ENCODE measurements at places on chromosomes 4 and X. TPM values are rescaled to one million over a fixed set of nuclear protein-coding genes. Genes with fewer than 3 reads are reported as not detected.
A peak's percentile ranks its signal among the peaks of the same experiment; 100 is the strongest.

DNA sequence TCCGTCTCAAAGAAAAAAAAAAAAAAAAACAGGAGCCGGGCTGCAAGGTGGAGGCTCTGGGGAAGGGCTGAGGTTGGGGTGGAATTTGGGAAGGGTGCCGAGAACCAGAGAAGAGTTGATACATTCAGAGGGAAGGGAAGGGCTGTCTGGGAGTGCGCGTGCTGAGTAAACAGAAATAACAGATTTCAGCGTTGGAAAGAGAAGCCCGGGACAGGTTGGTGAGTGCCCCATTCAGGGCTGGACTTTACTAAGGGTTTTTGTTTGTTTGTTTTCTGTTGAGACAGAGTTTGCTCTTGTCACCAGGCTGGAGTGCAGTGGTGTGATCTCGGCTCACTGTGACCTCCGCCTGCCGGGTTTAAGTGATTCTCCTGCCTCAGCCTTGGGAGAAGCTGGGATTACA lies 1.7 kb upstream of the IL3RA start:
- DNase-seq = no peak

Gene VSIG1
- polyA plus RNA-seq = 2.9 TPM

DNA sequence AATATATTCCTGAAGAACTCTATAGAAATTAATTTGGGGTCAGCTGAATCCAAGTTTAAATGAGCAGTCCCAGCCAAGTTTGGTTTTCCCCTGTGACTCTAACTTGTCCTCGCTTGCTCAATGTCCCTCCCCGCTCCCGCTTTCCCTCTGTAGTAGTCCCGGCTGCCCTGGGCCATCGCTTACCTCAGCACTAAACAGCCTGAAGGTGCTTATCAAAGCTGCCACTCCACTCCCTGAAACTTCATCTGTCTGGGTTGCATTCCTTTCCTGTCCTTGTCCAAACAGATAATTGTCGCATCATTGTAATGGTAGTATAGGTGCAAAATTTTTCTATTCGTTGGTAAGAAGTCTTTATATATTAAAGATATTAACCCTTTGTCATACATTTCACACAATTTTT lies 12.8 kb downstream of the SLC25A43 start:
- no peak for DNase-seq

Gene AVPR2
- 0.09 TPM for polyA plus RNA-seq

- DNase-seq = no peak
Measured at GRCh38 chr4:161167539-161167938, 996.3 kb downstream of the FSTL5 start.

Gene TNIP3
- not detected for polyA plus RNA-seq

Gene MAB21L2
- polyA plus RNA-seq = 0.03 TPM

DNA sequence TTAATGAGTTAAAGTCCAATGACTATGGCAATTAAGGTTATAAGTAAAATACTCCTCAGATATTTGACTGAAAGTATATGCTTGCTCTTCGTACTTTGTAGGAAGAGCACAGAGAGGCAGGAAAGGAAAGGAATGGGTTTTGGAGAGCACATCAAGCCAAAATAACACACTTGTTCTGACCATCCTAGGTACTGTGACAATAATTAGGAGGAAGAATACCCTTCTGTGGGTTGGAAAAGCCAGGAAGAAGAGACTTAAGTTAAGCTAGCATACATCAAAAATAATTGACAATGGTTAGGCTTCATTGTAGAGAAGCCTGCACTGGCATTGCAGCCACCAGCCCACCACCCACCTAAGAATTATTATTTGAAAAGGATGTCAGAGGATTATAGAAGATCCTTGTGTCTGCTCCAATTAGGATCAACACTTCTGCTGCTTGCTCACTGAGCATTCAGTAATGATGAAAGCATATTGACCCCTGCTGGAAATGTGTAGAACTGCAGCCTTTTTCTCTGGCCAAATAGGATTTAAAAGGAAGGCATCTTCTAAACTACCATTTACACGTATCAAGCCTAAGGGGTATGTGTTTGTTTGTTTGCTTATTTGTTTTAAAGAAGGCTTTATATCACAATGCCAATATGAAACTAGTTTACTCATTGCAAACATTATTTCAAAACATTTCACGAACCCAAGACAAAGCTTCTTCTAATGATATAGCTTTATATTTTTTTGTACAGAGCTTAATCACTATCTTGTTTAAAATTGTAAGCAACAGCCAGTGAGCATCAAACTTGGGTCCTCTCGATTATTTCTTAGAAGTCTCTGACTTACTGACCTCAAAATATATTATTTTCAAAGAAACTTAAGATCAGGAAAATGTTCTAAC lies 286.2 kb upstream of the TET2 start:
- DNase-seq = peak; percentile 70

GRCh38 chr4:111494971-111495370 lies 650.3 kb upstream of the FAM241A start:
- no peak for DNase-seq

GRCh38 chrX:17977696-17978095 lies 116.6 kb upstream of the RAI2 start:
- DNase-seq = no peak

Gene CT45A5
- polyA plus RNA-seq = not detected

GRCh38 chrX:39591099-39591498 lies 506.7 kb downstream of the BCOR start:
- DNase-seq = no peak

GRCh38 chr4:1544861-1545281 lies 138.6 kb upstream of the NKX1-1 start:
- no peak for DNase-seq

Gene MAOB
- polyA plus RNA-seq = 1.1 TPM

GRCh38 chrX:39196192-39197102 lies 395.2 kb downstream of the MID1IP1 start:
- DNase-seq = no peak

- DNase-seq = no peak
Measured at GRCh38 chr4:40864531-40864930, 114.8 kb downstream of the NSUN7 start.

- DNase-seq = peak; percentile 54
Measured at GRCh38 chr4:142126890-142127497, 490.6 kb downstream of the IL15 start.

DNA sequence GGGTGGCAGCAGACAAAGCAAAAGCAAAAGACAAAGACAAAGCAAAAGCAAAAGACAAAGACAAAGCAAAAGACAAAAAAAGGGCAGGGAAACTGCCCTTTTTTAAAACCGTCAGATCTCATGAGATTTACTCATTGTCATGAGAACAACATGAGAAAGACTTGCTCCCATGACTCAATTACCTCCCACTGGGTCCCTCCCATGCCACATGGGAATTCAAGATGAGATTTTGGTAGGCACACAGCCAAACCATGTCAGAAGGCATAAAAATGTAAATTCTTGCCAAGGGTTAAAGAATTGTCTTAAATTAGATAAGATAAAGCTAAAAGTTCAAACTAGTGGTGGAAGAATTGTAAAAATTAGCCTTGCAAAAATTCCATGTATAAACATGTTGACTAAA lies 419.7 kb downstream of the TRAM1L1 start:
- DNase-seq = no peak

GRCh38 chr4:41815473-41815872 lies 66.9 kb upstream of the PHOX2B start:
- DNase-seq = no peak

GRCh38 chr4:152476796-152477195 lies 59.1 kb downstream of the FBXW7 start:
- no peak for DNase-seq

DNA sequence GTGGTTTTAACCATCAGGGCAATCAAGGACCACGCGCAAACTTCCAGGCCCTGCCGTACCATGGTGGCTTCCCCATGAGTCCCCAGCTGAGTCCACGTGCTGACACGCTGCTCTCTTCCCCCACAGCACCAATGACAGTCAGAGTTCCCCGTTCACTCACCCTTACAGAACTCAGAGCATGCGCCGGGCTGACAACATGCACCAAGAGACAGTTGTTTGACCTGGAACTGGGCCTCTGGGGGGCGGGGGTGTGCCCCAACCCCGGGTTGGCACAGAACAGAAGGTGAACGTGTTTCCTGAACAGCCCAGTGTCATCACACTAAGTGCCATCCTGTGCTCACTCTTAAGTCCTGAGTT lies 29.4 kb downstream of the IRF2 start:
- no peak for DNase-seq

GRCh38 chr4:102678107-102678506 lies 82.7 kb downstream of the MANBA start:
- DNase-seq = no peak

Gene OPHN1
- 1.2 TPM for polyA plus RNA-seq

GRCh38 chr4:6894528-6895498 lies 14.8 kb upstream of the TBC1D14 start:
- DNase-seq = no peak

DNA sequence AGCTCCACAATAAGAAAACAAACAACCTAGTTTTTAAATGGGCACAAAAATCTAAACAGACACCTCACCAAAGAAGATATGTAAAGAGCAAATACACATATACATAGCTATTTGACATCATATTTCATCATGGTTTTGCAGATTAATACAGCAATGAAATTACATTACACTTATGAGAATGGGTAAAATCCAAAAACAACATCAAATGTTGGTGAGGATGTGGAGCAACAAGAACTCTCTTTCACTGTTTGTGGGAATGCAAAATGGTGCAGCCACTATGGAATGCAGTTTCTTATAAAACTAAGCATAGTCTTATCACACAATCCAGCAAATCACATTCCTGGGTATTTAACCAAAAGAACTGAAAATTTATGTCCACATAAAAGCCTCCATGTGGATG lies 25.0 kb downstream of the TLR6 start:
- DNase-seq = no peak

GRCh38 chr4:151603377-151603776 lies 157.4 kb downstream of the GATB start:
- DNase-seq = no peak

DNA sequence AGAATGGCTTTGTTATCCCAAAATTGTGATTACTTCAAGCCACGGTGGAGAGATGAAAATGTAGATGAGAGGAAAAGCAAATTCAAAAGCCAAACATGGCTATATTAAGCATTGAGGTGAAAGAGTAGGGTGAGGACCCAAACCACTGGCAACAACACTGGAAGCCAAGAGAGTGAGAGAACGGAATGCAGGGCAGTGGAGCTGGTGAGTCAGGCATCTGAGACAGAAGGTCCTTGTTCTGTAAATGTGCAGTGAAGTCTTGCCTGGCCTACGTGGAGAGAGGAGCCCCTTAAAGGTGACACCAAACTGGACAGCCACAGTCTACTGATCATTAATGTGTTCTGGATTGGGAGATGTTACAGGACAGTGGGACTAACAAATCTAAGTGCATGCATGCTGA lies 22.8 kb upstream of the SEC24B start:
- no peak for DNase-seq

GRCh38 chrX:78997870-78998558 lies 52.8 kb downstream of the P2RY10 start:
- DNase-seq = no peak

Gene DGAT2L6
- not detected for polyA plus RNA-seq

DNA sequence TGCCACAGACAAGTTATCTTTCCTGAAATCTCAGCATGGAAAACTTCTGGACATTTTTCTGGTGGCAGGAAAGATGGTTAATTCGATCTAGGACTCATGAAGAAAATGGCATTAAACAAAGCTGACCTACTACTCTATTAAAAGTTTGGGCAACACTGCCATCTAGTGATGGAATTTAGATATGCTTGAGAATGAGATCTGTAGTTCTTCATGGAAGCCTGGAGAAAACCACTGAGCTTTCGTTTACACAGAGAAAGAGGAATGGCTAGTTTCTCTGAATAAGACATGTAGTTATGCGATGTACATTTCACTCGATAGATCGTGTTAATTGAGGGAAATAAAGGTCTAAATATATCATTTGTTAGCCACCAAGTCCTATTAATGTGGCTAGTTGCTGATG lies 51.7 kb upstream of the CHRDL1 start:
- no peak for DNase-seq

GRCh38 chrX:86714441-86714840 lies 566.2 kb downstream of the DACH2 start:
- DNase-seq = no peak

DNA sequence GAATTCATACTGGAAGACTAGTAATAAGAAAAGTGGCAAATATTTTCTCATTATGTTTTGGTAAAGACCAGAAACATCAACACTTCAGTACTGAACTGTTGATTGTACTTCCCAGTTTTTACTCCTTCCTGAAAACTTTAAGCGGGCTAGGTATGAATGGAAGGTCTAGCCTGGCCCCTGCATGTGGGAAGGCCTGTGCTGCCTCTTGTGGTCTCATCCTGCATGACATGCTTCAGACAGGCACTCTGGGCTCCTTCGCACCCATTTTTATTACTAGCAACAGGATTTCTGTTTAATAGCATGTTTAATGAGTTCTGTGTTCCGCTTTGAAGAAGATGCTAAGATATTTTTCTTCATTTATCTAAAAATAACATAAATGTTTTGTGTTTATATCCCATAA lies 279.1 kb downstream of the ANK2 start:
- no peak for DNase-seq

DNA sequence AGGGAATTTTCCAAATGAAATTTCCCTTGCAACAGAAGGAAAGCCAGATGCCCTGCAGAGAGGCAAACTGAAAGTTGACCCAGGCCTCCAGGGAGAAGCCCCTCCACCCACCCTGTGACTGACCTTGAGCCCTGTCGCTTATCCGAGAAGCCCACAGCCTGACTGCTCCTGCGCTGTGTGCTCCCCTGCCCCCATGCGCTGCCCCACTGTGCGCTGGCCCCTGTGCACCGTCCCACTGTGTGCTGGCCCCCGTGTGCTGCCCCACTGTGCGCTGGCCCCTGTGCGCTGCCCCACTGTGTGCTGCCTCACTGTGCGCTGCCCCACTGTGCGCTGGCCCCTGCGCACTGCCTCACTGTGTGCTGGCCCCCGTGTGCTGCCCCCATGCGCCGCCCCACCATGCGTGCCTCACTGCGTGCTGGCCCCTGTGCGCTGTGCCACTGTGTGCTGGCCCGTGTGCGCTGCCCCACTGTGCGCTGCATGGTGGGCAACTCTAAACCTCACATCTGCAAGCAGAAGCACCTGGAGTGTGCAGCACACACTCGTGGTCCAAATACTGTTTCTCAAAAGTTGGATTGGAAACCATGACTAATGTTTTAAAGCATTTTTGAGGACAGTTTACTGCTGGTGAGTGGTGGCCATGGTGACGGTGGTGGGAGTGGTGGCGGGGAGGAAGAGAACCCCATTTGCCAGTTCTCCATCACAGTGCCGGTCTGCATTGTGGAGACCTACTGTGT lies 8.3 kb upstream of the GRPEL1 start:
- no peak for DNase-seq

DNA sequence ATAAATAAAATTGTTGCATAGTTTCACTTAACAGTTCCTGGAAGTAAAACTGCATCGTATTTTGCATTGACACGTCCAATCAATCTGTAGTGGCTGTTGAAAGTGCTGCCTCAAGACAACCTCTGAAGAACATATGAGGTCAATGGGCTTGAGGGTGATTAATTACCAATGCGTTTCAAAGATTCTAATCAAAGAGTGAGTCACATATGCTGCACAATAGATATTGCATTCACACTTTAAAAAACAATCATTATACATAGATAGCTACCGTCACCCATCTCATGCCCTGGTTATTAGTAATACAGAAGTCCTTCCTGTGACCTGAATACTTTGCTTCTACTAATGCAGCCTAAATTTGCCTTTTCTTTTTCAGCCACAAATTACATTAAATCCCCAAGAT lies 743.3 kb upstream of the SLIT2 start:
- no peak for DNase-seq

Gene MTCP1
- polyA plus RNA-seq = 2.0 TPM

Gene MAGEA10
- not detected for polyA plus RNA-seq

Measured in H1 (cell line).